ENCODE measurements at places on chromosomes 11 and 22. TPM values are rescaled to one million over a fixed set of nuclear protein-coding genes. Genes with fewer than 3 reads are reported as not detected.

- DNase-seq = no peak
These were observed 207.8 kb downstream of the RAB38 start for GRCh38 chr11:87967459-87967858.

DNA sequence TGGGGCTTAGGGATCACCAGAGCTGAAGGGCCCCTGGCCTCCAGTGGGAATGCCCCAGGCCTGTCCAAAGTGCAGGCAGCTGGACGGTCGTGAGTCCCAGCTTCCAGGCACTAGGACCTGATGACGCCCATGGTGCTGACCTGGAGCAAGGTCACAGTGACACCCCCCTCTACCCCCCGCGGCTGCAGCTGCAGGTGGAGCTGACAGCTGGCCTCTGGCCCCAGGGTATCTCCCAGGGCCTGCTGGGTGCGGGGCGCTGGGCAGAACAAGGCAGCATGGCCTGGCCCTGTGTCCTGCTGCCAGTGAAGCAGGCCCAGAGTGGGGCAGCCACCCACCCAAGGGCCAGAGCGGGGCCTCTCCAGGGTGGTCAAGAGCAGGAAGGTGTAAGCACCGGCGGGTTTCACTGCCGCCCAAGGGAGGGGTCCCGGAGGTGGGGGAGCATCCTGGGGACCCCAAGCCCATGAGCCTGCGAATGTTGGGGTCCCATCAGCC, 553 bp upstream of the TCIRG1 start:
- DNase-seq = no peak

- no peak for DNase-seq
These were observed 328.5 kb downstream of the CNTN5 start for GRCh38 chr11:99349151-99349673.

DNA sequence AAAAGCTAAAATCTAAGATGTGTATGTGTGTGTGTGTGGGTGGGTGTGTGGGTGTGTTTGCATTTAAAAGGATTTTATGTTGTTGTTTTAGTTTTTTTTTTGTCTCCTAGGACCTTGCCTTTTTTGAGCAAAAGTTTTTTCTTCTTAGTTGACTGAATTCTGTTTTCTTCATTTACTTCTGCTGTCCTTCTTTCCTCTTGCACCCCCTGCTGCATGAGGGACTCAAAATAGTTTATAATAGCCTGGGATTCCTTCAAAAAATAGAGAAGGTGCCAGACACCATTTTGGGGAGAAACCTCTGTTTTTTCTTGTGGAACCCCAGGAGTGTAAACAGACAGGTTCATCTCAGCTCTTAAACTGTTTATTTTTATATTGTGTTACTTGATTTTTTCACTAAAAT, 817.7 kb downstream of the TBC1D22A start:
- no peak for DNase-seq

GRCh38 chr22:41511521-41511968, 32.7 kb downstream of the POLR3H start:
- no peak for DNase-seq

GRCh38 chr11:110430267-110431050, 711 bp downstream of the FDX1 start:
- no peak for DNase-seq

DNA sequence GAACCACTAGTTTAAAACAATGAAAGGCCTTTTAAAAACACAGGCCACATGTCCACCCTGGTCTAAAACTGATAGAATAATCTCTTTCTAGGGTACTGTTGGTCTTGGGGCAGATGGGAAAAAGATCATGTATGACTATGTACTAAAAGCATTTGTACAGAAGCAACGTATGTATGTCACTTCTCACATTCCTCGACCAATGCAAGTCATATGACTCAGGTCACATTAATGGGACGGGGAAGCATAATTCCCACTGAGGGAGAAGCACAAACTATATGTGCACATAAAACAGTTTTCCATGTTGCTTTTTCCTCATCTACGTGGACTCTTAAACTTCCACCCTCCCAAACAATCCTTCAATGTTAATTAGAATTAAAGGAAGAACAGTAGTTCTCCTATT, 32.2 kb upstream of the GAB2 start:
- DNase-seq = no peak

GRCh38 chr11:2521733-2522630, 77.2 kb downstream of the KCNQ1 start:
- no peak for DNase-seq

- no peak for DNase-seq
These were observed 63.1 kb downstream of the MTNR1B start for GRCh38 chr11:93032580-93032979.

The TTC36 gene
- total RNA-seq = 1.2 TPM

The MS4A6A gene
- total RNA-seq = not detected

The KRTAP5-10 gene
- total RNA-seq = not detected

The TMEM223 gene
- total RNA-seq = 20.1 TPM

The LRRC32 gene
- 0.15 TPM for total RNA-seq

The RGL4 gene
- total RNA-seq = not detected

Data from Panc1 (cell line).